ENCODE measurements at places on chromosomes 5 and 9.

- DNase-seq: no peak
Measured at GRCh38 chr5:151255621-151256286, 2.8 kb downstream of the GM2A start.

GRCh38 chr9:17776735-17777134 lies 197.9 kb downstream of the SH3GL2 start:
- no peak for DNase-seq

- peak; percentile 45 for DNase-seq
Measured at GRCh38 chr5:35538198-35538931, 79.3 kb upstream of the SPEF2 start.

- no peak for DNase-seq
Measured at GRCh38 chr5:88688156-88688983, 194.6 kb downstream of the MEF2C start.

DNA sequence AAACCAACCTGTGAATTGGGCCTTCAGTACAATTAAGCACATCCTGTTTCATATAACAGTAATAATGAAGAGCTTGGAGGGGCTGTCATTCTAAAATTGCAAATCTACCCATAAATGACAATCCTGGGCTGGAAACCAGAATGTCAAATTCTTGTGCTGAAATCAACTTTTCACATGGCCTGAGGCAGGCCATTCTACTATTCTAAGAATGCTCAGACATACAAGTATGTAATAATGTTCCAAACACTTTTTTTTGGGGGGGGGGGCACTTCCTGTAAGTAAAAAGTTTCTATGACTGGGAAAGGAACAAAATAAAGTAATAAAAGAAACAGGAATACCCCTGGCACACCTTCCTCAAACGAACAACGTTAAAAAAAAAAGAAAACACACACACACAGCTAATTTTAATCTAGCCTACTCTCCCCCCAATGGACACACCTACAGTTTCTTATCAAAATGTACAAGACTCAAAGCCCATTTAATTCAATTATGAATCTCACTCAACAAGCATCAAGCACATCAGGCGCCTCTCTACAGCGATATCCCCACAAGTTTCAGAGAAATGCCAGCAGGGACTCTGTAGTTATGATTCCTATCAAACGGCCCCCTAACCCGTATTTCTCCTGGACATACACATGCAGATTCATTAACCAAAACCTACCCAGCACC lies 1.4 kb downstream of the ETF1 start:
- DNase-seq: no peak

GRCh38 chr5:68962757-68963484 lies 130.9 kb upstream of the SLC30A5 start:
- DNase-seq: peak; percentile 3

DNA sequence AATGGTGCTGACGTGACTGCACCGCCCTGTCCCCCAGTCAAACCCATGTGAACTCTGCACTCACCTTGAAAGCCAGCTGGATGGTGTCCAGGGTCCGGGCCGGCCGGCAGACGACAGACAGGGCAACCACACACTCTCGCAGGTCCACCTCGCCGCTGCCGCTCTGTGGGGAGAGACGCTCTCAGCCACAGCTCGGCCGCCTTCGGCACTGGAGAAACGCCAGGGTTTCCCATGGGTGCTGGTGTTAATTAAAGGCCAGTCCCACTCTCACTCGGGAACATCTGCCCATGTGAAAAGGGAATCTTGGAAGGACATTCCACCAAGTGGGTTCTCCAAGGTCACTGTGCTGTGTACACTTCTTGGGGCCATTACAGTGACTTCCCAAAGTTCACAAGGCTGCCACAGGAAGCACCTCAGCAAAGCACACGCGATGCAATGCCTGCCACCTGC lies 25.5 kb upstream of the SLC6A3 start:
- DNase-seq: no peak

DNA sequence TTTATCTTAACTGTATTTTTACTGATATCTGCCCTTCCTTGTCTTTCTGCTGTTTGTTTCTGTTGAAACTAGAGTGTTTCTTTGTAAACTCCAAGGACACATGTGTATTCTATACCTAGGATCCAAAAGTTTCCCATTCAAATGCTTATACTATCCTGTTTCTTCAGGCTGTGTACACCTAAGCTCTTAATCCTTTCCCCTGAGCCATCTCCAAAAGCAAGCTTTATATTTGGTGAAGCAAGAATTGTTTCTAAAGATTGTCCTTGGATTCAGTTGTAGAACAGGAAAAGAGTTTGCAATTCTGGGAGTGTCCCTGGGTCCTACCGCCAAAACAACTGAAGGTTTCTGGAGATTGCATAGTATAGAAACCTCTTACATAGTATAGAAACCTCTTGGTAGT lies 65.9 kb downstream of the CWC27 start:
- DNase-seq: no peak

DNA sequence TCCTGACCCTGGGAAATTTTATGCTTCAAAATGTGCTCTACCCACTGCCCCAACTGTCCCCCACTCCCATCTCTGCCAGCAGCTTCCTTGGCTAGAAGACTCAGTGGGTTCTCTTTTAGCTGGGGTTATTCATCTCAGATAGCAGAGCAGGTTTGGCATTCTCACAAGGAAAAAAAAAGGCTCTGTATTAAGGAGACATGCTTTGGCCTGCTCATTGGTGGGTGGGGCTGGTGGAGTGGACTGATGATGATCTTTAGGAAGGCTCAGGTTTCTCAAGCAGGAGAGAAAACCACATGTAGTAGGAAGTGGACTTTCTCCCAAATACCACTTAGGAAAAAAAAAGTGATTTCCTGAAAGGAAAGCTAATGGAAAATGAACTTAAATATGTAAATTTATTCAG lies 279.2 kb upstream of the ZNF462 start:
- no peak for DNase-seq

DNA sequence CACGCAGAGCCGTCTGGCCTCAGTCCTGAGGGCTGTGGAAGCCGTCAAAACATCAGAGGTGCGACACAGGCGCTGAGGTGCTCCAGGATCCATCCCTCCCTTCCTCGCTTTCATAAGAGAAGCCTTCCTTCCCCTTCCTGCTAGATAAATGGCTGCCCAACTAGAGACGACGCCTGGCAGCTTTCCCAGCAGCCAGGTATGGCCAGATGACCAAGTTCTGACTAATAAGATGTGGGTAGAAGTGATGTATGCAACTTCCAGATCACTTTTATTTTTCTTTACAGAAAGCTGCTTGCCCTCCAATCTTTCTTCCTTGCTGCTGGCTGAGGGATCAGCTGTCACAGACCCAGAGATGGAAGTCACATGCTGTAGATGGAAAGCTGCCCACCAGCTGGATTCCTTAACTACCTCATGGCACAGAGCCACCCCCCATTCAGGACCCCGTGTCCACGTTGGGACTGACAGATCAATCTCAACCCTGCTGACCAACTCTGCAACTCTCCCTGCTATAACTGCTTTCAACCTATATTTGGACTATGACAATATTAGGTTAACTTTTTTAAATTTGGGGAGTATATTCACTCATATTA lies 8.8 kb downstream of the MAPK9 start:
- DNase-seq: no peak

DNA sequence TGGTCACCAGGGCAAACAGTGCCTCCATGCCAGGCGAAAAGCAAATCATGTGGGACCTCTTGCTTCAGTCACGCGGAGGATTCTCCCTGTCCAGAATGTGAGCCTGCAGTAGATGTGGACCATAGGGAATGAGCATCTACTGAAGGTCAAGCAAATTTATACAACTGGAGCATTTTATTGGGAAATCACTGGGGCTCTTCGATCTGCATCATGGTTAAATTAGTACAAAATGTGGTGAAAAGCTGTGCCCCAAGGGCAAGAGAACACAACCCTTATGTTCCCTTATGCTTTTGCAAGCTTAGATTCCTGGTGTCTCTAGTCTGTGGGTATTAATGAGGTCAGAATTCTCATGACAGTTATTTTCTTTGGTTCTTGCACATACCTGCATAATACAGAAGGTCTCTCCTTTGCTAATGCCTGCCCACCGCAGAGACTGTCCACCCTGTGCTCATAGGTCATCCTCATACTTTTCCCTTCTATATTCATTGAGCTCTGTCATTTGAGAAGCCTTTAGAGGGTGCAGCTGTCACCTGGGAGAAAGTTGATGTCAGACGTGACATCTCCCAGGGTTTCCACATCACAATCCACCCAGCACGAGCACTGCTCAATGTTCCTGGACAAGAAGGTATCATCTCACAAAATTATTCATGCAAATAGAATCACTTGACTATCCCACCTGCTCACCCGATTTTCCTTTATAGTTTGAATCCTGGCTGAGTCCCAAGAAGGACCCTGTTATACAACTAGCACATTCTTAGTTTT lies 111.7 kb downstream of the NXNL2 start:
- no peak for DNase-seq

- DNase-seq: no peak
Measured at GRCh38 chr9:76333388-76333787, 60.8 kb downstream of the RFK start.

DNA sequence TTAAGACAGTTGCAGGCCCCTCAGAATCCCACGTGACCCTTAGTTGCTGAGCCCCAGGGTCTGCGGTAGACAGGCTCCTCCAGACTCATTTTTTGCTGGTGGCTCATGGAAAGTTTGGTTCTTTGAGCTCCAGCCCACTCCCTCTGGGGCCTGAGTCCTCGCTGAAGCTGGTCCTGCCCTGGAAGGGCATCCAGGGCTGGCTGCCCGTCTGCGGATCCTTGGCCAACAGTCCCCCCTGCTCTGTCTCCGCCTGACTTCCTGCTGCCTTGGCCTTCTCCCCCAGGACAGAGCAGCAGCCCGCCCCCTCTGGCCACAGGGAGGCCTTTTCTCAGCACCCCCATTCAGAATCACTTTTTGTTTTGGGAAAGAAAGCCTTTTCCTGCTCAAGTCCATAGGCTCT lies 24.4 kb downstream of the SLC6A7 start:
- DNase-seq: no peak

GRCh38 chr9:89872426-89872912 lies 267.7 kb downstream of the GADD45G start:
- DNase-seq: no peak

DNA sequence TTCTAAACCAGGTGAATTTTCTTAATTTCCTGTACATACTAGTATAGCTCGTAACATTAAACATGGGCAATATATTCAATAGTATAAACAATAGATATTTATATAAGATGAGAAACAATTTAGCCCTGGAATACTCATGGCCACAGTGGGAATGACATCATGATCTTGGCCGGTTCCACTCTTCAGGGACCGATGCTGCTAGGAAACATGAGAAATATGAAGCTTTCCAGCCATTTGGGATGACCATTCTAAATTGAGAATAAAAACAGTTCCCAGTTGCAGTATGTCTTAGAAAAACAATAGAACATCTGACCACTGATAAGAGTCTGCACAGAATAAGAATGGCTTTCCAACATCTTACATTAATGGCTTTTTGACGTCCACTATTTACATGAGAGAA lies 33.3 kb upstream of the SLCO6A1 start:
- DNase-seq: no peak

GRCh38 chr5:137580030-137580429 lies 80.9 kb upstream of the SPOCK1 start:
- no peak for DNase-seq

- DNase-seq: no peak
Measured at GRCh38 chr5:81134066-81134465, 99.1 kb upstream of the CKMT2 start.

- DNase-seq: no peak
Measured at GRCh38 chr5:3157214-3157613, 405.7 kb upstream of the IRX2 start.

DNA sequence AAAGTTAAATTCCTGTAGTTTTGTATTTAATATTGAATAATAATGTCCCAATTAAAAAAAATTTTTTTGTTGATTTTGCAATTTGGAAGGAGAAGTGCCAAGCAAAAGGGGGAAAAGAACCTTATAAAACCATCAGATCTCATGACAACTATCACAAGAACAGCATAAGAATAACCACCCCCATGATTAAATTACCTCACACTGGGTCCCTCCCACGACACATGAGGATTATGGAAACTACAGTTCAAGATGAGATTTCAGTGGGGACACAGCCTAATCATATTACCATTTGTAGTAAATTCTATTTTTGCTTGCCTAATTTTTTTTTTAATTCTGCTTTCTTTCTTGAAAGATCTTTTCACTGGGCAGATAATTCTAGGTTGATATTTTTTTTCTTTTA lies 33.4 kb upstream of the FCHO2 start:
- no peak for DNase-seq

DNA sequence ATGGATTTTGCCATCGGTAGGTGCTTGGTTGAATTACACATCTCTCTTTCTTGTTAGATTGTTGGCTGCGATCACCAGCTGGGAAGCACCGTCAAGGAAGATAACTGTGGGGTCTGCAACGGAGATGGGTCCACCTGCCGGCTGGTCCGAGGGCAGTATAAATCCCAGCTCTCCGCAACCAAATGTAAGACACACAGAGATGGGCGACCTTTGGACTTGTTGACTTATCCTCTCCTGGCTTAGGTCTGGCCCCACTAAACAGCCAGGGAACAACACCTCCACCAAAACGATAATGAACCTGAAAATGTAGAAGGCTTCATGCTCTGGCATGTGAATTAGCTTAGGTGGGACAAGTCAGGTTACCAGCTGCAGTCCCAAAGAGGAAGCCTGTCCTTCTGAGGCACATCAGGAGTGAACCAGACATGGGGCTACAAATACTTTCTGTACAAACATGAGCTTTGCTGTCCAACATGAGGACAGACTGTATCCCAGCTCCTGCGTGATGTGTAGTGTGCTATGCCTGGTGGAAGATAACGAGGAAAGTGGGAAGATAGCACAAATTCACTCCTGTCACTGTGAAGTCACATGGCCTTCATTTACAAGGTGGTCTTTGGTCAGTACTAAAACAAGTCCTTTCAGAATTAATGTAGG lies 148.4 kb downstream of the ADAMTSL1 start:
- no peak for DNase-seq

DNA sequence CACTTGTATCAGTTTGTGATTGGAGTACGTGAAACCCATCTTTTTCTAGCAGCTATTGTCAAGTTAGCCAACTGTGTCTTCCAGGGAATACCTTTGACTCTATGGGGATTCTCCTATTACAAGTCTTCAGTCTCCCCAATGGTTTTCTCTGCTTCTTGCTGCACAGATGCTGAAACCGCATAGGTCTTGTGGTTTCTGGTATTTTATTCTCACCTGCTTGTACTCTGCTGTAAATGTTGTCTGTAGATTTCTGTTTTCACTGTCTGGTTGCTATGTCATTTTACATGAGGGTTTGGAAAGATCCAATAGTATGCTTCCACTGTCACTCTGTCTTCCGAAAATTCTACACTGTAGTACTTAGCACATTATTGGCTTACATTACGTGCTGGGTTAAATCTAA lies 1196.9 kb upstream of the C9orf72 start:
- DNase-seq: no peak

DNA sequence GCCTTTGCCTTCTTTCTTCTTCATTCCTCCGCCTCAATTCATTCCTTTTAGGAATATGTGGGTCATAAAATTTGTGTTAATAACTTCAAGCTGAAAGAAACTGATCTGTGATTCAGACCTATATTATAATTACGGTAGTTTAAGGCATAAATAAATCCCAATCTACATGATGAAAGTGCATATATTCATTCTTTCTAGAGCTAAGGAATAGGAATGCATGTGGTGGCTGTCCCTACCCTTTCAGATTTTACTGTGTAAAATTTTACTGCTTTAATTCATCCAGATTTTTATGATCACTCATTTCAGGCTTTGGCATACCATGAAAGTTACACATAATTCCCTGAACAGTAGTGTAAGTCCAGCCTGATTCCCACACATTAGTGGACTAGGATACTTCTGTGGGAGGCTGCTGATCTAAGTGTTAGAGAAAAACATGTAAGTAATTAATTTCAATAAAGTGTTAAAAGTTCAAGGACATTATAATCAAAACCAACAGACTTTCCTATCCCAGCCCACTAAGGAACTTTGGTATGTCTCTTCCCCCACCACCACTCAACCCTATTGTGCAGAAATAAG lies 83.1 kb downstream of the HINT1 start:
- no peak for DNase-seq

GRCh38 chr5:172454358-172455086 lies at the start of gene SH3PXD2B:
SH3PXD2B (minus strand) TSS chr5:172454525; CDS start chr5:172454352, 173 bp downstream.
- no peak for DNase-seq
